ENCODE measurements at places on chromosomes 2 and 18.
A peak's percentile ranks its signal among the peaks of the same experiment; 100 is the strongest.

DNA sequence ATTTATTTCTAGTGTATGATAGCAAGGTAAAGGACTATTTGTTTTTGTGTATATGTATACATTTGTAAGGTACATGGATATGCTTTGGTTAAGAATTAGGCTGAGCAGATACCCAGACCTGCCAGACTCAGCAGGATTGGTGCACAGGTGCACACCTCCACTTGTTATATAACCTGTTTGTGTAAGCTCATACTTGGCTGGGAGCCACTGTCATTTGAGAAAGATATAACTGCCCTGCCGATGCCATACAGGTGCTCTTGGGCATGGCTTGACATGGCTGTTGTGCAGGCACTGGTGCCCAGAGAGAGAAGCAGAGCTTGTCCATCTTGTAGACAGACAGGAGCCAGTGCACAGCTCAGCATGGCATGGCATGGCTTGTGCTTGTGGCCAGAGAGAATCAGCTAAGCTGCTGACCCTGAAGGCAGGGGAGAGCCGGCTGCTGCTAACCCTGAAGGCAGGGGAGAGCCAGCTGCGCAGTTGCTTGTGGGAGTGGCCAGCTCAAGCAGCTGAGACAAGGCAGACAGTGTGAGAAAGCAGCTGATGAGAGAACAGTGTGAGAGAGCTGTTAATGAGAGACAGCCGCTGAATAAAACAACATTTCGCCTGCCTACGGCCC is 136.5 kb downstream of the RNF144A start:
- DNase-seq: no peak

- no peak for DNase-seq
Observed at GRCh38 chr2:67642046-67642382, 244.9 kb downstream of the ETAA1 start.

DNA sequence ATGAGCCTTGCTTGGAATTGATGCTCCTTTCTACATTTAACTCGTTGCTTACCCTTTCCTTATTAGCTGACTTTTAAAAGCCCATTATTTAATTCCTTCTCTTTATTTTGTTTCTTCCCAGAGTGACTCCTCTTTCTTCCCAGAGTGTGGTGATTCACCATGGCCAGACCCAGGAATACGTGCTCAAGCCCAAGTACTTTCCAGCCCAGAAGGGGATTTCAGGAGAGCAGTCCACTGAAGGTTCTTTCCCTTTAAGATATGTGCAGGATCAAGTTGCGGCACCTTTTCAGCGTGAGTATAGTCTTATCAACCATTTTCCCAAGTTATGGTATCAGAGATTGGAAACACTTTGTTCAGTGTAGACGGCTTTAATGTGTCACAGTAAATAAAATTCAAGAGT is 163.7 kb downstream of the LTBP1 start:
- peak; percentile 43 for DNase-seq

DNA sequence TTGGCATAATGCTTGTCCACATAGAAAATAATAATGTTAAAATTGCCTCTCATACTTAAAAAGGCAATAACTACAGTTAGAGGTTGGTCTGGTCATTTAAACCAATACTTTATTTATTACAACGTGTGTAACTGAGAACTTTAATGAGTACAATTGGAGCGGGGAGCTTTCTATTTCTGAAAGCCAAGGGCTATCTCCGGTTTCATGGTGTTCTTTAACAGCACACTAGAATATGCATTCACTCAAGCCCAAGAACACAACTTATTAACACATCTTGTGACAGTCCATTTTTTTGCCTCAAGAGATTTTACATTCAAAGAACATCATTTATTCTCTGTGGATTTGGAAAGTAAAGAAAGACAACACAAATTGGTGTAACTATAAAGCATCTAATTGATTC is 131.8 kb downstream of the KCNH7 start:
- DNase-seq: no peak

GRCh38 chr2:10794876-10795275 is 17.7 kb downstream of the PDIA6 start:
- no peak for DNase-seq
